Activated CD4-positive, alpha-beta T cell treated with anti-CD3 and anti-CD28 coated beads, Interleukin-10, Interleukin-2, amounts not matched to agents 100 ng/mL and 50 ng/mL, durations not matched to agents 16 hours and 8 hours (primary cell): ENCODE measurements at places on chromosomes 16 and 17.
A peak's percentile ranks its signal among the peaks of the same experiment; 100 is the strongest.

DNA sequence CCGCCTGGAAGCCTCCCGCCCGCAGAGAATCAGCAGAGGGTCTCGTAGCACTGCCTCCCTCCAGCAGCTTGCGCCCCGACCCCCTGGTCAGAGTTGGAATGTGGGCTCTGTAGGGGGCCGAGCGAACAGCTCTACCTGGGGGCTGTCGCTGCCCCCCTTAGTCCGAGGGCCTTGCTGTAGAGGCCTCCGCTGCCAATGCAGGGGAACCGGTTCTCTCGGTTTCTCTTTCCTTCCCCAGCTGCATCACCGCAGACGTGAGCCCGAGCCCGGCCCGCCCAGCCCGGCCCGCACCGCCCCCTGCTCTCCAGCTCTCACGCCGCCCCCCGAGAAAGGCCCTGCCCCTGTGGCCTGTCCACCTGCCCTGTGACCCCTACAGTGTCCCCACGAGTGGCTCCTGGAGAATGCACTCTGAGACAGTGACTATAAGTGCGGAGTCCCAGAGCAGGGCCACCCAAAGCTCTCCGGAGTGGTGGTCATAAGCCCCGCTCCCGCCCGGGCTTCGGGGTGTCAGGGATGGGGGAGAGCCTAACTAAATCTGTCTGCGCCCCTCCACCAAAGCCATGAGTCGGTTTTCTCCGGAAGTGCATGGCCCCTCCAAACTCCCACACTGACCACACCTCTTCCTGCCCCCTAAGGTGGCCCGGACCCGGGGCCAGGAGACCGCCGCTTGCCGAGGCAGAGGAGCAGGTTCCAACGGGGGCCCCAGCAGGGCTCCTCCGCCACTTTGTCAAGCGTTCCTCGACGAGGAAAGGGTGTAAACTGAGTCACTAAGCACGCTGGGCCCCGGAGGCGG lies 1.7 kb downstream of the ARHGAP27 start:
- peak; percentile 35 for DNase-seq

- DNase-seq: peak; percentile 48
Observed at GRCh38 chr16:87955302-87956097, 4.3 kb downstream of the BANP start.

- no peak for DNase-seq
Observed at GRCh38 chr16:50521246-50521900, 26.8 kb upstream of the NKD1 start.

DNA sequence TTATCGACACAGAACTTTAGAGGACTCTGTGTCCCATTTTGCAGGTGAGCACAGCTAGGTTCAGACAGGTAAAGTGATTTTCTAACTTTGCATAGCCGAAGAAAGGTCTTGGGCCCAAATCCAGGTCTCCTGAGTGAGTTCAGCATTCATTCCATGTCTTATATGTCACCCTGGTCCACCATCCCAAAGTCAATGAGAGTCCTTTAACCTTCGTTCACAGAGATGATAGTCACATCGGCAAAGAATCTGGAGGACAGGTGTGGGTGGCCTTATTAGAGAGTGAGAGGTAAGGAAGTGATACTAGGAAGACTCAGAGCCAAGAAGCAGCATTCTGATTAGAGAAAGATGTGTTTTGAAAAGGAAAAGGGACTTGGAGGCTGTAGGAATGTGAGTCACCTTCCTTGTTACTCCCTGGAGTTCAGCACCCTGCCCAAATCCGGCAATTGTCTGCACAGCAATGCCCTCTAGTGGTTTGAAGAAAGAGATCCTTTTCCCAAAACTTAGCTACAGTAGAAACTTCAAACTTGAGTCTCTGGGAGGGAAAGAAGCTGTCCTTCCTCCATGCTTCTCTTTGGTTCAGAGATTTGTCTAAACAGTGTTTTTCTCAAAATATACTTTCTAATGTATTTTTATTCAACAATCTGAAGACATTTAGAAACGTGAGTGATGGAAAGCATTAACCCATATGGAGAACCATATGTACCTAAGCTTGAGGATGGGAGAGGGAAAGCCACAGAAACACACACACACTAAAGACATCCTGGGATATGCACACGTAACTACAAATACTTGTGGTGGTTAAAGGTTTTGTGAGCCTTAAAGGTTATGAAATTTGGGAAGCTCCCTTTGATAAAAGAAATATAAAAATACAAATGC lies 96.4 kb upstream of the SHISA6 start:
- DNase-seq: peak; percentile 25

GRCh38 chr16:3289998-3290673 lies 6.8 kb downstream of the ZNF263 start:
- no peak for DNase-seq

GRCh38 chr17:8122422-8122923 lies 1.4 kb downstream of the HES7 start:
- DNase-seq: peak; percentile 41

DNA sequence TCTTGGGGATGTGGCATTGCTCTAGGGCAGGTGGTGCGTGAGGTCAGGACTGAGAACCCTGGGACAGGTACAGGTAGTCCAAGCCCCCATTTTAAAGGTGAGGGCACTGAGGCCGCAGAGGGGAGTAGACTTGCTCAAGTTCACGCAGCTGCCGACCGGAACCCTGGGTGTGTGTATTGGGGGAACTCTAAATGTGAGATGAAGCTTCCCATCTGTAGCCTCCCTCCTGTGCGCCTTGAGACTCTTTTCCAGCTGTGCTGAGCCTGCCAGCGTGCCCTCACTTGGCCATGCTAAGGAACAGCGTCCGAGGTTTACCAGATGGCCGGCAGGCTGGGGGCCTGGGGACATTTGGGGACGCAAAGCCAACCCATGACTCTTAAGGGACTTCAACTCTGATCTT lies 79.0 kb upstream of the CDC42EP4 start:
- no peak for DNase-seq

- DNase-seq: no peak
Observed at GRCh38 chr17:42251115-42251514, 25.1 kb downstream of the STAT5B start.

GRCh38 chr17:34926661-34927060 lies 34.6 kb downstream of the CCT6B start:
- no peak for DNase-seq

DNA sequence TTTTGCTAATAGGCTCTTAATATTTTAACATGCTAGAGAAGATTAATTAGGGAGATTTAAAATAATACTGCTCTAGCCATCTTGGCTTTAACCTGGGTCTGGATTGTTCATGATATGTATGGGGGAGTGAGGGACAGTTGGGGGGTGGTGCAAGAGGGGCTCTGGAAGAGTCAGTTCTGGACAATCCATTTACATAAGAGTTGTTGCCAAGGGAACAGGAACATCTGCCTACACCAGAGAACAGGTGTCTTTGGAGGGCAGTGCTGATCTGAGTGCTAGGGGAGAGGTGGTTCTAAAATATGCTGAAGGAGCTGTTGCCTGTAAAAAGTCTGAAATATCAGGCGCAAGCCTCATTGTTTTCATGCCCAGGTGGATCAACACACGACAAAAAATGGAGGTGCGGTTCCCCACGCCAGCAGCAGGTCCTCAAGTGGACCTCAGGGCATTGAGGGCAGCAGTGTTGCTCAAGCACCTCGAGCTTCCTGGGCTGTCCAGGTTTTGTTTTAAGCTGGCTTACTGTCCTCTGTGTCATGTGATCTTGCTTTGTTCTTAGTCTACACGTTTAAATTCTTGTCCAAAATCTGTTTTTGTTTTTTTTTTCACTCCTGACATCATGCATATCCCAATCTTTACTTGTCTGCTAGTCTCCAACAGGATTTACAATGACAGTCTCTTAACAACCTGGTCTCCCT lies 25.4 kb upstream of the WSB1 start:
- no peak for DNase-seq

- DNase-seq: no peak
Observed at GRCh38 chr17:2084766-2085647, 30.1 kb downstream of the HIC1 start.
